ENCODE measurements at places on chromosomes 1 and 21.
A peak's percentile ranks its signal among the peaks of the same experiment; 100 is the strongest.

GRCh38 chr1:226814751-226815537 is 55.5 kb upstream of the PSEN2 start:
- no peak for DNase-seq

DNA sequence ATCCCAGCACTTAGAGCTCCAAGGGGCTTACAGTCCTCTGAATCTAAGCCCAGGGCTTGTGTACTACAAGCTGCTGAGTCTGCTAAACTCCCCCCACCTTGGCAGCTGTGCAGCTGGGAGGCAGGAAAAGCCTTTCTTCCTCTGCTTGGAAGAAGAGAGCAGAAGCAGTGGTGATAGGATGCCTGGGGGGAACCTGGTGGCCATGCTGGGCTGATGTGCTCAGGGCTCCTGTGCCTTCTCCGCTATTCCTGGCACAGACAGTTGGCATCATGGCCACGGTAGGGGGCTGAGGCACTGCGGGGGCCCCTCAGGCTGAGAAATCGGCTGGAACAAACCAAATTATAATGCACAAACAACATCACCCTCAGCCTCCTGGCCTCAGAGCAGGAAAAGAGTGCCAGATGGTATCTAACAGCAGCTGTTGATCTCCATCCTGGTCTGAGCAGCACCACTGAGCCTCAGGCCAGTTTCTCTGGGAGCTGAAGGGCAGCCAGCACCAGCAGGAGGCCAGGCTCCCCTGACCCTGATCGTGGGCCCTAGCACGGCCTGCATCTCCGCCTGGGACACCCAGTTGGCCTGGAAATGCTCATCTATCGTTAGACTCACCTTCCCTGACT is 35.8 kb downstream of the ECE1 start:
- DNase-seq, result peak; percentile 94

- no peak for DNase-seq
Observed at GRCh38 chr1:156664046-156664766, 13.0 kb downstream of the NES start.

GRCh38 chr1:198693321-198693720 is 54.5 kb downstream of the PTPRC start:
- DNase-seq, result no peak

- DNase-seq, result no peak
Observed at GRCh38 chr1:99365545-99365944, 101.3 kb downstream of the PLPPR4 start.
